ENCODE measurements at places on chromosomes 1 and 21. TPM values are rescaled to one million over a fixed set of nuclear protein-coding genes. Genes with fewer than 3 reads are reported as not detected.

SLC45A3 gene
- 6.3 TPM for total RNA-seq

GNAT2 gene
- total RNA-seq, result not detected

HORMAD1 gene
- total RNA-seq, result 0.38 TPM

GRCh38 chr1:193069748-193070385 is 10.5 kb downstream of the RO60 start:
- no peak for DNase-seq

GRCh38 chr1:187624812-187625545 is 796.2 kb downstream of the PLA2G4A start:
- no peak for DNase-seq

Measured in left lung (tissue), 14 donors.